ENCODE measurements at places on chromosomes 1 and 21. TPM values are rescaled to one million over a fixed set of nuclear protein-coding genes. Genes with fewer than 3 reads are reported as not detected.

KRTAP13-4 gene
- total RNA-seq, result not detected

JAM2 gene
- total RNA-seq, result 10.2 TPM

- no peak for DNase-seq
Observed at GRCh38 chr1:5718831-5719632, 273.2 kb downstream of the NPHP4 start.

- no peak for DNase-seq
Observed at GRCh38 chr1:52842643-52843310, at the start of gene ZYG11A. TSS of gene ZYG11A (plus strand) at chr1:52842760. CDS start at chr1:52842884, 124 bp downstream.

All from thoracic aorta (tissue), 2 donors.